CD14-positive monocyte (primary cell): ENCODE measurements at places on chromosomes 5 and 9. TPM values are rescaled to one million over a fixed set of nuclear protein-coding genes. Genes with fewer than 3 reads are reported as not detected.
A peak's percentile ranks its signal among the peaks of the same experiment; 100 is the strongest.

GRCh38 chr5:72034770-72035169 is 72.5 kb upstream of the MAP1B start:
- no peak for DNase-seq

GRCh38 chr5:18797222-18797621 is 1163.0 kb downstream of the TAF11L14 start:
- DNase-seq = no peak

DNA sequence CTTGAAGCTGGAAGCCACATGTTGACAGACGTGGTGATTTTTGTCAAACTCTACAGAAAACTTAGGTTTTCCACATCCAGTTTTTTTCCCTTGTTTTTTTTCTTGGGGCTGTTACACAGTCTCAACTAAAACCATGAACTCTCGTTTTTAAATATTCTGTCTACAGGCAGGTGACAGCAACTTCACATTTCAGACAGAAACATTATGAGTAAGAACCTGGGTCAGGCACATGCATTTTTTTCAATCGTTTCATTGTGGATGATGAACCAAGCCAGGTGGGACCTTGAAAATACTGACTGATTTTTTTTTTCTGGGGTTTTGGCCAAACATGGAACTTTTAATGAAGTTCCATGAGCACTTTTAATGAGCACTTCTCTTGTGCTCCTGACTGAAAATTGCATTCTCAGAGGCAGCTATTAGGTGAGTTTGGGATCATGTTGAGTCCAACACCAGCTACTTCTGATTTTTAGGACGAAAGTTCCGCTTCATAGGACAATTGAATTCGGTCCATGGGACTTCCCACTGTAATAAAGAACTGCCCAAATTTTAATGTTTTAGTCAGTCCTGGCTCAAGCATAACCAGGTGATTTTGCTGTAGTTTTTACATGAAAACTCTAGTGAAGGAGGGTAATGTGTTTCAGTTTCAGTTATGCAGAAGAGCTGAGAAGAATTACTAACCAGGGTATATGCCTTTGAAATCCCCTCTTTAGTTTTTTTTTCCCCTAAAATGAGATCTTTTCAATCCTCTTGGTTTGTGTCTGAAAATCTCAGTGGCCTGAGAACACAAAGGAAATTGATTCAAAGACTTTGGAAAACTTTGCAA is 93.2 kb upstream of the ADAMTS16 start:
- DNase-seq = no peak

GRCh38 chr5:31361234-31361633 is 167.7 kb downstream of the CDH6 start:
- DNase-seq = no peak

DNA sequence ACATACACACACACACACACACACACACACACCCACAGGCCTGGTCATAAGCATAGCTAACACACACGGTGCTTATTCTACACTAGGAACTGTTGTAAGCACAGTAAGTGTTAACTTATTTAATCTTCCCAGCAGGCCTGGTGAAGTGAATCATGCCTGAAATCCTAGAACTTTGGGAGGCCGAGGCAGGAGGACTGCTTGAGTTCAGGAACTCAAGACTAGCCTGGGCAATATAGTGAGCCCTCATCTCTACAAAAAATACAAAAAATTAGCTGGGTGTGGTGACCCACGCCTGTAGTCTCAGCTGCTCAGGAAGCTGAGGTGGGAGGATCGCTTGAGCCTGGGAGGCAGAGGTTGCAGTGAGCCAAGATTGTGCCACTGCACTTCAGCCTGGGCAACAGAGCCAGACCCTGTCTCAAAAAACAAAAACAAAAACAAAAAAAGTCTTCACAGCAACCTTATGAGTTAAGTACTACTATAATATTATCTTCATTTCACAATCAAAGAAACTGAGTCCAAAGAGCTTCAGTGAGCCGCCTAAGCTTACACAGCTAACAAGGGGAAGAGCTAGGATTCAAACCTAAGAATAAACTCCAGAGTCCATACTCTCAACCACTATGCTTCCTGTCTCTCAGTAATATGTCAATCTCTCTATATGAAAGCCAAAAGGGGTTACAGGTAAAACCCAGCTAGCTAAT is 2.3 kb downstream of the MEGF9 start:
- DNase-seq = no peak

The ADAMTS12 gene
- polyA plus RNA-seq = not detected

The BARHL1 gene
- not detected in 2 replicates for polyA plus RNA-seq

DNA sequence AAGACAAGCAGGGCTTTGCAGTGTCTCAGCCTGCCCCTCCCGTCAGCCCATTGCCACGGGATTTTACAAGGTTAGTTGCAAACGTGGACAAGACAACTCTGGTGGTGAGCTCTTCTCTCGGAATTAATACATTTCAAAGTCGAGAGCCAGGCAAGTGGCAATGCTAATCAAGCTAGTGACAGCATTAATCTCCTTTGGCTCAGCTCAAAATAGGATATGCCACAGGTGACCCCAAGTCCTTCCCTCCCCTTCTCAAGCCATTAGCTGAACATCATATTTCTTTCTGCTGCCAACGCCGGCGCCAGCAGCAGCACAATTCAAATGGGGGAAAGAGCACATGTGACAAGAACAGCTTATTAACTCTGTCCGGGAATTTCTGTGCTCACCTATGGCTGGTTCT is 190.1 kb downstream of the ATPSCKMT start:
- no peak for DNase-seq

DNA sequence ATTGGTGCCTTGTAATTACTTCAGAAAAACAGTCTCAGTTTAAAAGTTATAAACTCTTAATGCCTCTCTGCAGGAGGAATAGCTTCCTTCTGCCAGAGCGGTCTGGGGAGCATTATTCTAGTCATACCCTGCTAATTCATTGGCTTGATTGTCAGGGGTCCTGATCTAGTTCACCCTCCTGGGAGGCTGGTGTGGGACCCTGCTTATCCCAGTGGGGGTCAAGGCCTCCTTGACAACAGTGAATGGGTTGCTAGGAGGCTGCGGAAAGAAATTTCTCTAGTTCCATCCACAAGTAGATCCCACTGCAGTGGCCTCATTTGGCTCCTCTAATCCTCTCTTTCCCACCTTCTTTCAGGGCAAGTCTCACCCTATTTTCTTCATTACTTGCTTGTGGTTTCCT is 105.7 kb downstream of the TMC1 start:
- DNase-seq = no peak

The C5orf52 gene
- not detected in 2 replicates for polyA plus RNA-seq

DNA sequence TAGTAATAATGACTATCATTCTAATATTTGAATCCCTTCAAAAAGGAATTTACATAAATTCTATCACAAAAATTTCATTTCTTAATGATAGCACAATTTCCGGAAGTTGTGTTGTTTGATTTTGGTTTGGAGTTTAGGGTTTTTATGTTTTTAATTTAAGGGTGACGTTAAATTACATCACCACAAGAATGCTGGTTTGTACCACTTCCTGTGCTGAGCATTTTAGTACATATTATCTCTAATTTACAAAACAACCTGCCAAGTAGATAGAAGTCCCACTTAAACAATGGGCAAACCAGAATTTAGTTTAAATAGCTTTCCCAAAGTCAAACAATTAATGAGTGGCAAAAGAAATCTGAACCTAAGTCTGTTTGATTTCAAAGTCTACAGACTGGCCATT is 63.4 kb downstream of the DENND1A start:
- DNase-seq = peak; percentile 19
